Activated T-helper 1 cell treated with anti-CD3 and anti-CD28 coated beads, Interleukin-2, amount 50 U/mL, for 16 hours (primary cell): ENCODE measurements at places on chromosomes 12 and 14.
A peak's percentile ranks its signal among the peaks of the same experiment; 100 is the strongest.

DNA sequence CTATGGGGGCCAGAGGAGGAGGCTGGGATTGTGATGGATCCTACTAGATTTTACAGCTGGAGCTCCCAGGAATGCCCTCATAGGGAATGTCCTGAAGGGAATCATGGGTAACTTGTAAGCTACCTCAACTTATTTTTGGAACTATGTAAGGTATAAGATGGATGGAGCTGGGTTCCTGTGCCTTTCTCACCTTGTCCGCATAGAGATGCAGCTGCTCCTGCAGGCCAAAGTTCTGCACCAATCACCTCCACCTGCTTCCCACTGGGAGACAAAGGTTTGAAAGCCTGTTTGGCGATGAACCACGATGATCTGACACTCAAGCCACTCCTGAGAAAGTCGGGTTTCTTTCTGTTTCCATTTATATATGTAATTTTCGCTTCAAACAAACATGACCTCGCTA, 648 bp upstream of the AKAP5 start:
- DNase-seq, result no peak

DNA sequence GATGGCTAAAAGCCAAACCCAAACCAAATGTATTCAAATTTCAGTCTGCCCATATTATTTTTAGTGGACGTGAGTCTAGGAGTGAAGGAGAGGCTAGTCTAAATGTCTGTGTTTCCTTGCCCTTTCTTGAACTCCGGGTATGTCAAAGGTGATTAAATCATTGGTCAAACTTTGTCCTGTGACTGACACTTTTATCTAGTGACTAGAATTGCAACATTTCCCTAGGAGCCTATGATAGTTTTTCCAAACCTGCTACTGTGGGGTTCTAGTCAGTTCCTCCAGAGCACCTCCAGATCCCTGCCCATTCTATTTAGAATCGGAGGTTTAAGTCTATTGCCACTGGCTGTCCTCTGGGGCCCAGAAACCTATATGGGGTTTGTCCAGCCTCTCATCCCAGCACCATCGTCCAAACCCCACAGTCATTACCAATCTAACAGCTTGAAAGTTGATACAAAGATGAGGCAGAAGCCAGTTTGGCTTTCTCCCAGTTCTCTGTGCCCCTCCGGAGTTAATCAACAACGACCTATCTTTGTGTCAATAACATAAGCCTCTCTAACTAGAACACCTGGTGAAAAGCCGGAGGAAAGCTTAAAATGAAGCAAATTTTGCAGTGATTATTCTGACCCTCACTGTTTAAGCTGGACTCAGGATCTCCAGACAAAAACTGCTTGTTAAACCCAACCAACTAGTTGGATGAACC, 306.7 kb downstream of the ZFP36L1 start:
- no peak for DNase-seq

- DNase-seq, result peak; percentile 29
Observed at GRCh38 chr12:122946690-122947341, 19.4 kb downstream of the ABCB9 start.

DNA sequence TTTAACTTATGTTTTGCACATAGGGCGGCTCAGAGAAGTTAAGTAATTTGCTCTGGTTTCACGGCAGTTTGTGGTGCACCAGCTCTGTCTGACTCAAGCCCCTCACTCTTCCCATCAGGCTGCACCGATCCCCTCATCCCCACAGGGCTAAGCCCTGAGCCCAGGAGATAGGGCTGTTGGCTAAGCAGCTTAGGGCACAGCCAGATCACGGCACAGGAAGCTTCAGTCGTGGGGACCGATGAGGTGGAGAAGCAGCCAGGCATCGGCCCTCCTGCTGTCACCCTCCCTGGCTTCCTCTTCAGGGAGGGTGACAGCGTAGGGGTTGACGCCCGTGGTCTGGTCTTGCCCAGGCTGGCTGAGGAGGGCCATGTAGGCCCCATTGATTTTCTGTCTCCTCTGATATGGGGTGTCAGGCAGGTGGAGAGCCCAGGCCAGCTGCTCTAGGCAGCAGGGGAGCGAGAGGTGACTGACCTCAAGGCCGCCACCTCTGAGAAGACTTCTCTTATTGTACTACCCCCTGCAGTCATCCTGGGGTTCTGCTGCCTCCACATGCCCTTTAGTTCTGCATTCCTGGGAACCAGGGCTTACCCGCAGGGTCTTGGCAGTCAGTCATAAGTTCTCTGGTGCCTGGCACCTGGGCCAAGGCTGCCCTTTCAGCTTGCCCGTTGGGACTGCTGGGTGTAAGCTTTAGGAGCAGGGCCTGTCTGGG, 166.4 kb downstream of the TSPAN9 start:
- no peak for DNase-seq

GRCh38 chr12:124676714-124677462, 109.5 kb upstream of the NCOR2 start:
- DNase-seq, result no peak

GRCh38 chr12:59698600-59698999, 102.8 kb downstream of the SLC16A7 start:
- DNase-seq, result no peak

- no peak for DNase-seq
Observed at GRCh38 chr14:96413526-96413925, 21.6 kb downstream of the AK7 start.
